Stimulated activated CD4-positive, alpha-beta T cell treated with anti-CD3 and anti-CD28 coated beads, Interleukin-2, amount 100 ng/mL, for 24 hours (primary cell): ENCODE measurements at places on chromosomes 2 and 18.

GRCh38 chr2:30371772-30372373 lies 75.2 kb upstream of the LCLAT1 start:
- DNase-seq: no peak

DNA sequence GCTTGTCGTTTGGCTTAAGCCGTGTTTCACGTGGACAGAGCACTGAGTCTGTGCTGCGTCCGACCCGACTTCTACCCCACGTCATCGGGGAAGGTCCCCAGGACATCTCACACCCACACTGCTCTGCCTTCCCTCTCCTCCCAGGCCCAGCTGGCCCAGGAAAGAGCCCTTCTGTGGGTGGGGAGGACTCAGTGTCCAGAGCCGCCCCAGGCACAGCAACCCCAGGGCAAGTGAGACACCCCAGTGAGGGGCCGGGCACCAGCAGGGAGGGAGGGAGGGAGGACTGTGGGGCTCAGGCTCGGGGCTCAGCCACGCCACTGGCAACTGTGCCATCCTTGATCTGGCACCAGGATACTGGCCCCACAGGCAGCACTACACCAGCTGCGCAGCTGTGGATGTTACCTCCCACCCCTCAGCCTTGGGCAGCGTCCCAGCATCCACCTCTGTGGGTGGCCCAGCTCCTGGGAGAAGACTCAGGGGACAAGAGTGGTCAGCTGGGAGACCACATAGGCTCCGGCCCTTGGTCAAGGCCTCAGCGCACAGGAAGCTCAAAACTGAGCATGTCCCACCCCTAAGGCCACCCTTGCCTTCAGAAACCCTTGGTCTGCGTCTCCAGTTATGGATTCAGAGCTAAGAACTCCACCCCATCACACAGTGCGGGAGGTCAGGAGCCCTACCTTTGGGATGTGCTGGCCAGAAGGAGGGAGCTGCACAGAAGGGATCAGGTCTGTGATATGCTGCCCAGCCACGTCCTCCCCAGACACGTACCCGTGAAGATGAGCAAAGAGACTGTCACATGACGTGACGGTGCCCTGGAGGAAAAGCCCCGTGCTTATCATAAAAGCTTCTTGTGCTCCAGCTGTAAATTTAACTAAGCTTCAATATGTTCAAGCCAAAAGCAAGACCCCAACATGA lies 11.7 kb downstream of the PASK start:
- no peak for DNase-seq

DNA sequence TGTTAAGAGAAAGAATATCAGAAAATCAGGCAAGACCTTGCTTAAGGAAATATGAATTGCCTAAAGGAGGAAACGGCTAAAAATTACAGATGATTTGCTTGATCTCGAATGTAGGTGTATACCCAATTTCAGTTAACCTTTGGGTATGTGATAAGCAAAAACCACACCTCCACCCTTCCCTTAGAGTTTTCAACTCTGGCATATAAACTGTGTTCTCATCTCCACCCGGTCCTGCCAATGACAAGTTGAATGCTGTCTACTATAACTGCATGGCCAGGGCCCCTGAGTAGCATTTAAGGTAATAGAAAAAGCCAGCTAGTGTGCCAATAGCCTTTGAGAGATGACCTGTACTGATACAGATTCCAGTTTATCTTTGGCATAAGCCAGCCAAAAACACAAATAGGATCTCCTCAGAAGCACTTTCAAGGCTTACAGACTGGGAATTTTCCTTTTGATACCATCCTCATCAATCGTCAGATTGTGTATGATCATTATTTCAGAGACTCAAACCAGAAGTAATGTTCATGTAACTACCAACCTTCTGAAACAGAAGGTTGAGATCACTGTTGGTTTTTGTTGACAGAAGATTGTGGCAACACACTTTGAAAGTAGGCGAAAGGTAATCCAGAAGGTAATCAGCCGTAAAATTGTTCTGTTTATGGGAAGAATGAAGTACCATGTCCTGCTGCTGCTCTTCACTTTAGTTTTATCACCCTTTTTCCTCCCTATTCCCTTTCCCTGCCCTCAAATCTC lies 163.1 kb downstream of the GFPT1 start:
- DNase-seq: no peak

- peak; percentile 69 for DNase-seq
These were observed 127.5 kb downstream of the NFATC1 start for GRCh38 chr18:79523206-79523735.

DNA sequence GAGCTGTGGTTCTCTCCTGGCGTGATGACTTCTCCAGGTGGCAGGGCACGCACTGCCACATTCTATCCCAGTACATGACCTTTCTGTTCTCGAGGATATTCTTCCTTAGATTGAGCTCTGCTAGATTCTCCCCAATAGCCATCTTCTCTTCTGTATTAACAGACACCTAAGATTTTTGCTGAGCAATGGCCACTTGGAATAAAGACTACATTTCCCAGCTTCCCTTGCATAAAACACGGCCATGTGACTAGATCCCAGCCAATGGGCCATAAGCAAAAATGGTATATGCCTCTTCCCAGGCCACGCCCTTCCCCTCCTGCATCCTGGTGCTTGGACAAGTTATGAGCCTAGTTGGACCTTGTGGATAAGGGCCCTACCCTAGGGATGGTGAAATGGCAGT lies 82.1 kb downstream of the EIF2AK3 start:
- DNase-seq: no peak

GRCh38 chr2:167749660-167750059 lies 497.7 kb downstream of the STK39 start:
- no peak for DNase-seq

- DNase-seq: no peak
These were observed 3.8 kb upstream of the CAPN10 start for GRCh38 chr2:240582781-240583180.

DNA sequence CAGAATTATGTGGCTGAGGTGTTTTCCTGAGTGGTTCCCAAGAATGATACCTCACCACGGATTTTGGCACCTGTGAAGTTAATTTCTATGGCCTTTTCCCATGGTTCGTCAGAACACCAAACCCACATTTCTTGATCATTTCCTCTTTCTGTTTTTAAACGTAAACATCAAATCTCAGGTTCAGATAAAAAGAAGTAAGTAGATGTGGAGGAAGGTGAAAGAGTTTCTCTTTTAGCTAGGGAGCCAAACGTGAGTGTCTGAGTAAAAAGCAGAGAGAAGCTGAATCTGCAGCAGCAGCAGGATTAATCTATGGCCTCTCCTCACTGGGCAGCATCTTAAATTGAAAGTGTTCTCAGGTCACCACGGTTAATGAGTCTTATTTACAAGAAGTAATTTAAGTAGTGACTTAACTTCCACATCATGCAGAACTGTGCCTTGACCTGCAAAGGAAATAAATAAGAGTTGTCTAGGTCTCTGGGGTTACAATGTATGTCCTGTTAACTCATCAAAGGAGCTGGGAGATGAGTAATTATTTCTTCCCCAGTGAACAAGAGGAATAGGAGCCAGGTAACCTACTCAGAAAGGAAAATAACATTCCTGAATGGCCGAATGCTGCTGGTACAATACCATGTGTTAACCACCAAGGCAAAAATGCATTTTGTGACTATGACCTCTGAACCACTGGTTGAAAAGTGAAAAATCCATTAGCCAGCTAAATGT lies 139.6 kb upstream of the NETO1 start:
- DNase-seq: no peak

DNA sequence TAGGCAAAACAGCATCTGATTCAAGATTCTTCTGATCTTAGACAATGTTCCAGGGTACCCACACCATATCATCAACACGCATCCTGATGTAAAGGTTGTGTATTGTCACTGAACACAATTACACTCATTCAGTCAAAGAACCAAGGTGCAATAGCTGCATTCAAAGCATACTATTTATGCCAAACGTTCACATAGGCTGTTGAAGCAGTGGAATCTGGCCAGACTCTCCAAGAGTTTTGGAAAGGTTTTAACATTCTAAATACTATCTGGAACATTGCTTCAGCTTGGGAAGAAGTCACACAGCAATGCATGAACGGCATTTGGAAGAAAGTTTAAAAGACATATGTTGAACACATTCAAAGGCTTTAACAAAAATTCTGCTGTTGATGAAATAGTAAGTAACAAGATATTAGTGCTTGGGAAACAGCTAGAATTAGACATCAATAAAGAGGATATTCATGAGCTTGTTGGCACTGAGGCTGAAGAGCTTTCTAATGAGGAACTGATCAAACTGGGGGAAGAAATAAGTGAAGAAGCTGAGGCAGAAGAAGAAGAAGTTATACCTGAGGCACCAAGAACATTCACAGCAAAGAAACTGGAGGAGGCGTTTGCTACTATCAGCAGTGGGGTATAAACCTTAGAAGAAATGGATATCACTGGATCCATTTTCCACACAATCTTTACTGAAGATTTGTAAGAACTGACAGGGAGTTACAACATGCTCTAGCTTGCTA lies 47.6 kb upstream of the MSH6 start:
- DNase-seq: no peak

- no peak for DNase-seq
These were observed 24.5 kb upstream of the LIPG start for GRCh38 chr18:49537232-49537896.

- no peak for DNase-seq
These were observed 84.4 kb downstream of the TMEM131 start for GRCh38 chr2:97911206-97911921.

DNA sequence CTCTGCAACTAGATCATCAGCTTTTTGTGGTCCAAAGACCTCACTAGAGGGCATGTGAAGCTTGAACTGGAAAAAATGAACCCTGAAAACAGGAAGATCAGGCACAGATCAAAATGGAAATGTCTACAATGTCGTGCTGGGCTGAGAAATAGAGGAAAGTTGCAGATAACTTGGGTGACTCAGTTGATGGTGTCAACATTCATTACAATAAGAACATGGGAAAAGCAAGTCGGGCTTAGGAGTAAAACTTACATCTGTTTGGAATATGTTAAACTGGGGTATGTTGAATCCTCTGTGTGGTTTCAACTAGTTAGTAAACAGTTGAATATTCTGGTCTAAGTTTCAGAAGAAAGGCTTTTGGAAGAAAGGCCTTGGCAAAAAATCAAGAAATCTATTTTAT lies 940.4 kb downstream of the ERBB4 start:
- DNase-seq: no peak

GRCh38 chr2:160541745-160542144 lies 48.1 kb upstream of the RBMS1 start:
- DNase-seq: no peak

GRCh38 chr18:6313415-6313814 lies 101.3 kb downstream of the L3MBTL4 start:
- no peak for DNase-seq

DNA sequence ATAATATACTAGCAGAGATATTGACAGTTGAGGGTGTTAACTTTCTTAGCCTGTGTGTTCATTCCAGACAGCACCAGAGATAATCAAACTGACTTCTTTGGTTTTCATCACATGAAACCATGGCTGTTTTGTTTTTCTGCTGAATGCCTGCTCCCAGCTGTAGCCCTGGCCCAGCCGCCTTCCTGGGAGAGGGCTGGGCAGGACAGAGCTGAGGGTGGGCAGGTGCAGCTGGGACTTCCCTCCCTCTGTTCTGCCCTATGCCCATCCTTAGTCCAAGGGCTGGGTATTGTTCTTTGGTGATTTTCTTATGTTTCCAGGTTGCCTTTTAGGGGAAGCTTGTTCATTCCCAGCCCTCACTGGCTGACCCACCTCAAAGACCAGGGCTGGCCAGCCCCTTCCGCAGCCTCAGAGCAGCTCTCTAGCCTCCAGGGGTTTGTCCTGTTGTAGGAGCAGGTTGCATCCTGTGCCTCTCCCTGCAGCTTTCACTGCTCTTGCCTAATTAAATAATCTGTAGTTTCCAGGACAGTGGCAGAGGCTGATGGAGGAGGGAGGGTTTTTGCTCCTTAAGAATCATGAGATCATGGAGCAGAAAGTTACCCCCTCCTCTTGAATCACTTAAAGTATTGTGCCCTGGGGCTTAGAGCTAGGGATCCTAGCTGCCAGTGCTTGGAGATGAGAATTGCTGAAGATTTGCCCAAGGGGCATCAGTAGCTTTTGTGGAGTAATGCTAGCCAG lies 61.4 kb downstream of the MTCL1 start:
- DNase-seq: no peak

GRCh38 chr2:29238497-29238896 lies 123.3 kb downstream of the CLIP4 start:
- DNase-seq: no peak

DNA sequence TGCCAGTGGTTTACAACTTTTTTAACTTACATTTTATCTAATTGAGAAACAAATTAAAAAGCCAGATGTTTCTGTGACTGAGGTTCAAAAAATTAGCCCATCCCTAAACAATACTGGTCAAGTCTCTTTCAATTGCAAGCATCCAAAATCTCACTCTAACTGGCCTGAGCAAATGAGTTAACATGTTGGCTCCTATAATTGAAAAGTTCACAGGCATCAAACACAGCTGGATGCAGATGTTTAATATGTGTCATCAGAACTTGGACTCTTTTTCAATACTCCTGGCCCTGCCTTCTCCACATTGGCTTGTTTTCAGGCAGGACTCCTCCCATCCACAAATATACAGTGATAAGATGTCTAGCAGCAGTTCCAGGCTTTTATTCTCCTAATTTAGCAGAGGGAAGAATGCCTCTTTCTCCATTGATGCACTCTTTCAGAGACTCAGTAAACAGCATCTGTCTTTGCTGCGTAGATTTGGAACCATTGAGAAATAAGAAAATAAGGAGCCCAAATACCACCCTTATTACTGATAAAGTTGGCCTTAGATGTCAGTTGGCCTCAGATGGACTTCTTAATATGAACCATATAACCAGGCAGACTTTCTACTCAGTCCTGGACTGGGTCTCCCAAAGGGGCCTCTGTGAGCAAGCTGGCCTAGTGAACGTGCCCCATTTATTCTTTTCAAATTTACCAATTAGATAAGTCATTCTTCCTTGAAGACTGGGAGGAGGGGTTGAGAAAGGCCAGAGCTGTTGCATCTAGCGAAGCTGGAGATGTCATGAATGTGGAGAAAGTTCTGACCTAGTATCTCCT lies 30.4 kb upstream of the FN1 start:
- no peak for DNase-seq

DNA sequence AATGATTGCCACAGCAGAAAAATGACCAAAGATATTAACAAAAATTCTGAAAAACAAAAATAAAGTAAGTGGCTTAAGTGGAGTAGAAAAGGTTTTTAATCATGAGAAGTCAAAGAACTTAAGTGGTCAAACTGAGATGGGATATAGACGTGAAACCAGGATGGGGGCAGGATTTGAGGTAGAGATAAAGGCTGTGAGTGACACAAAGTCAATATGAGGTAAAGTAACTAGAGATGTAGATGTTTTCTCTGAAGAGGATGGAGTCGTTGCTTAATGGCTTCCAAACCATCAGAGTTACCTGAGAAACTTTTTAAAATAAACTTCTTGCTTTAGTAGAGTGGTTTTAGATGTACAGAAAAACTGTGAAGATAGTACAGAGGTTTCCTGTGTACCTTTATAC lies 21.2 kb downstream of the ANKRD12 start:
- DNase-seq: no peak

- DNase-seq: no peak
These were observed 29.4 kb upstream of the EDAR start for GRCh38 chr2:109018452-109018851.

DNA sequence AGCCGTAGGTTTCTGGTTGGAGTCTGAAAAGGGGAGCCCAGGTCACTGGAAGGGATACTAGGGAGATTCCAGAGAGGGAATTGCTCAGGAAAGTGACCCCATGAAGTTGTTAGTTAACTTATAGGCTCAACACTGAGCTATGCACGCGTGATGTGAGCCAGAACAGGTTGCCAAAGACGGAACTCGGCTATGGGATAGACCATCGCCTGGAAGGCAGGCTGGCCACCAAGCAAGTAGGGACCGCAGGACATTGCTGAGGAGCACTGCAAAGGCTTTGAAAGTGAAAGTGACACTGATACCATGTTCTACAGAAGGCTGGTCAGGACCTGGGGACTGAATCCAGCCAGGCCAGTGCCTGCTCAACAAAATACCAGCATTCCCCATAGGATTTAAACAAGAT lies 7.3 kb downstream of the FARP2 start:
- no peak for DNase-seq

GRCh38 chr18:5622905-5623304 lies 79.1 kb upstream of the EPB41L3 start:
- no peak for DNase-seq
